ENCODE measurements at places on chromosomes 13 and 19.

- H3K4me1 ChIP-seq: no peaks in the 10 kb centered on the region
- peaks cover 3% of the 10 kb centered on the region for H3K27me3 ChIP-seq
- no peaks in the 10 kb centered on the region for H3K36me3 ChIP-seq
- no peak overlapping the region for H3K4me3 ChIP-seq
These were observed 265.0 kb downstream of the PCDH9 start for GRCh38 chr13:66965181-66965580.

DNA sequence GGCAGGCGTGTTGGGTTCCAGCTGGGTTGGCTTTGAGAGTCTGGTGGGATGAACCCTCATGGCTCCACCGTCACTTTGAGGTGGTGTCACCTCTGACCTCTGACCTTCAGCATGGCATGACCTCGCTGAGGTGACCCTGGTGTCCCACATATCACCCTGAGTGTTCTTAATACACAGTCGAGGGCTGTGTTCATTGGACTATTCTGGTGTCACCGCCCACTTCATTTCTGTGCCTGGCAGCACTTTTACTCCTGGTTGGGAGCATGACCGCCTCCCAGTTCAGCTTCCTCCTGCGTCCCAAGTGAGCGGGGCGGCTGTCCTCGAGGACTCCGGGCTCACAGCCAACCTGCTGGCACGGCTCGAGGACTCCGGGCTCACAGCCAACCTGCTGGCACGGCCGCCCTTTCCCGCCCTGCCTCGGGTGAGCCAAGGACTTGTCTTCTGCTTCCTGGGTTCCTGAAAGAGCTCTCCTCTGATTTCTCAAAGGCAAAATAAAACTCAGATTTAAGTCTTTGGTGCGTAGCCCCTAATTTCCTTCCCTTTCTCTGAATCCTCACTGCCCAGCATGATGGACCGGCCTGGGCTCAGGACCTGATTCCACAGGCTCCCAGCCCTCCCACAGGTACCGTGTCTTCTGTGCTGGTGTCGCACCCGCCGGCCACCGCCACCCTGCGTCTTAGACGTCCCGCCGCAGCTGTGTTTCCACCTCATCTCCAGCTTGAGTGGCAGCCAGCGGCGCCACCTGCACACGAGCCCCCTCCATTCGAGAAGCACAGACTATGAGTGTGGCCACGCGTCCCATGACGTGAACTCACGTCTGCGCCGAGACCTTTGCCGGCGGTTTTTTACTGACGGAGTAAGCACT lies 10.4 kb downstream of the ATP4B start:
- H3K27me3 ChIP-seq: no peaks in the 10 kb centered on the region
- H3K4me3 ChIP-seq: no peak overlapping the region
- DNase-seq: peak; percentile 26
- H3K4me1 ChIP-seq: peaks cover 16% of the 10 kb centered on the region
- H3K36me3 ChIP-seq: peaks cover 7% of the 10 kb centered on the region

- H3K4me3 ChIP-seq: no peak overlapping the region
- H3K27me3 ChIP-seq: no peaks in the 10 kb centered on the region
- DNase-seq: no peak
- H3K36me3 ChIP-seq: peaks cover 11% of the 10 kb centered on the region
- H3K27ac ChIP-seq: no peak overlapping the region
These were observed 42.5 kb downstream of the N4BP2L1 start for GRCh38 chr13:32385410-32385809.

DNA sequence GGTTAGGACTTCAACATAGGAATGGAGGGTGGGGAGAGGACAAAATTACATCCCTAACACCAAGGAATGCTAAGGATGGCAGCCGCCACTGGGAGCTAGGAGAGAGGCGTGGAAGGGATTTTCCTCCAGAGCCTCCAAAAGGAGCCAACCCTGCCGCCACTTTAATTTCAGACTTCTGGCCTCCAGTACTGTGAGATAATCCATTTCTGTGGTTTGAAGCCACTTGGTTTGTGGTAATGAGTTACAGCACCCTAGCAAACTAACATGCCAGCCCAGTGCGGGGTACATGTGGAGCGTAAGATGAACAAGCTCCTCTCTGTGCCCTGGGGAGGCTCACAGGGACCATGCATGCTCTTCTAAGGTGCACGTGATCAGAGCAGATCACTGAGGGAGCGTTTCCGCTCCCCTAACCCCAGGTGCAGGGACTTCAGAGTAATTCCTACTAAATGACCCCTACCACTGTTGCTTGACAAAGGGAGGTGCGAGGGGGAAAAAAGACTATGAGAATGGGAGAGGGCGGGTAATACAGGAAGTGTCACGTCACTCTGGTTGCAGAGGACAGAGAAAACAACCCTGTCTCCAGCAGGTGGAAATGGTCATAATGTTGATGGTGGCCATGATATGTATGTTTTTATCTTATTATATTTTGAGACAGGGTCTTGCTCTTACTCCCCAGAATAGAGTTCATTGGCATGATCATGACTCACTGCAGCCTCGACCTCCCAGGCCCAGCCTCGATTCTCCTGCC lies 12.0 kb downstream of the FPR1 start:
- peaks cover 3% of the 10 kb centered on the region for H3K4me1 ChIP-seq
- no peak for DNase-seq
- H3K27ac ChIP-seq: no peak overlapping the region
- H3K36me3 ChIP-seq: no peaks in the 10 kb centered on the region

- DNase-seq: no peak
- peaks cover 5% of the 10 kb centered on the region for H3K4me1 ChIP-seq
- H3K4me3 ChIP-seq: no peak overlapping the region
- no peak overlapping the region for H3K27ac ChIP-seq
These were observed 60.0 kb downstream of the VWA8 start for GRCh38 chr13:41900918-41901317.

GRCh38 chr13:48500652-48501197 lies 32.2 kb downstream of the RCBTB2 start:
- H3K4me3 ChIP-seq: no peak overlapping the region
- peak overlapping the region; percentile 8 for H3K27ac ChIP-seq
- peaks cover 45% of the 10 kb centered on the region for H3K36me3 ChIP-seq
- peaks cover 69% of the 10 kb centered on the region for H3K4me1 ChIP-seq
- no peak for DNase-seq
- H3K27me3 ChIP-seq: no peaks in the 10 kb centered on the region

GRCh38 chr13:110506396-110506795 lies 55.1 kb downstream of the RAB20 start:
- H3K27me3 ChIP-seq: peaks cover 3% of the 10 kb centered on the region
- no peaks in the 10 kb centered on the region for H3K4me1 ChIP-seq
- H3K27ac ChIP-seq: no peak overlapping the region
- H3K4me3 ChIP-seq: no peak overlapping the region
- DNase-seq: no peak

DNA sequence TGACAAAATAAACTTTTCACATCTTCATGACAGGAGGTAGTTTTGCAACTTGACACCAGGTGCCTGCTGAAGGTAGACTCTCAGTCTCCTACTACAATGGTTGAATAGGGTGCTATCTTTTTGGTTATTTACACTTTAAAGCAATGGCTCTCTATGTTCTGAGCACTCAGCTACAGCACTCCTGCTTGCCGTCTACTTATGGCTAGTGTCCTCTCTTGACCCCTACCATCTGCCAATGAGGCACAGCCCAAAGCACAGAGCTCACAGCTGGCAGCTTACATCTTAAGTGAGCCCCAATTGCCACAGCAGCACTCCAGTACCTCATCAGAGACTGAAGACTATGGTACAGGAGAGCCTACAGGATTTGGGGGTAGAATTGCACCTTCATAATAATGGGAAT lies 11.4 kb downstream of the ZNF708 start:
- peaks cover 8% of the 10 kb centered on the region for H3K4me1 ChIP-seq
- no peak overlapping the region for H3K27ac ChIP-seq
- H3K4me3 ChIP-seq: no peak overlapping the region
- peaks cover 75% of the 10 kb centered on the region for H3K36me3 ChIP-seq
- DNase-seq: no peak

GRCh38 chr19:41265395-41266153 lies 1.4 kb downstream of the HNRNPUL1 start:
- peaks cover 35% of the 10 kb centered on the region for H3K4me1 ChIP-seq
- H3K4me3 ChIP-seq: peak overlapping the region; percentile 92
- peaks cover 20% of the 10 kb centered on the region for H3K36me3 ChIP-seq

DNA sequence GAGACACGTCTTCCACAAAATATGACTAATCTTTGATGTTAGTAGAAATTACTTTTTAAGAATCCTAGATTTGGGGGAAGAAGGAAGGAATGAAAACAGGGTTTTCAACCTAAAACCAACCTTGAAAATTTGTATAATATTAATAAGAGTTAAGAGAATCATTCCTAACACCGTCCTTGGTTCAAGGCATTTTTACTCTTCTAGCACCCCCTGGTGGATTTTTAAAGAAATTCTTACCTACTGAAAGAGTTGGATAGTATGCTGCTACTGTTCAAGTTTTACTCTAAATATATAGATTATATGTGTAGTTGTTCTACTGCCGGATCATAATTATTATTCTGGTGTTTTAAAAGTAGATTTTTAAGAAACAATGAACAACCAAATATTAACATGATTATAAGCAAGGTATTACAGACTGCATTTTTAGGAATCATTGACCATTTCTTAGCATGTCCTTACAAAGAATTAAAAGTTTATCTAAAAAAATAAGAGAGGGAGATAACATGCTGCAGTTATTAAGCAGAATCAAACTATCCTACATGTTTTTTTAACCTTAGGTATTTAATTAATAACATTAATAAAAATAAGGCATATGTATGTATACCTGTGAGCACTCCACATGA lies 7.4 kb upstream of the SLITRK6 start:
- H3K4me1 ChIP-seq: no peaks in the 10 kb centered on the region
- DNase-seq: no peak
- no peaks in the 10 kb centered on the region for H3K27me3 ChIP-seq

DNA sequence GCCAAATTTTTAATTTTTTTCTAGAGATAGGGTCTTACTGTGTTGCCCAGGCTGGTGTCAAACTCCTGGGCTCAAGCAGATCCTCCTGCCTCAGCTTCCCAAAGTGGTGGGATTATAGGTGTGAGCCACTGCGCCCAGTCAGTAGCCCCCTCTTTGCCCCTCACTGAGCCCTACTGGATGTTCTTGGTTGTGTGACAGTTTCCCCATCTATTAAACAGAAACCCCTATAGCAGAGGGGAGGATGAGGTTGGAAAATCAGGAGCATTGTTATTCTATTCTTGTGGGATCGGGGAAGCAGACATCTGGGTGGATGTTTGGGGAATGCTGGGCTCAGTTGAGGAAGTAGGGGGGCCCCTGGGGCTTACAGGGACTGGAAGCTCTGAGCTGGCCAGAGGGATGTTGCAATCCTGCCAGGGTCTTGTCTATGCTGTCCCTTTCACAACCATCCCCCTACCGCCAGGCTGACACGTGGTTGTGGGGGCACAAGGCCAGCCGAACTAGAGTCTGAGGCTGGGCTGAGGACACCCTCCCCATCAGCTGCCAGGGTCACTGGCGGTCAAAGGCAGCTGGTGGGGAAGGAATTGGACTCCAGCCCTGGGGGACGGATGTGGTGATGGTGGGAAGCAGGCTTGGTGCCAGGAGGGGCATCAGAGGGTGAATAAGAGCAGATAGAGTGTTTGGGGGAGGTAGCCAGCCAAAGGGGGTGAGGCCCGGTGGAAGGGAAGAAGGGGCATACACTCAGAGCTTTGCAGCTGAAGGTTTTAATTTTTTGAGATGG lies 10.9 kb downstream of the APOC1 start:
- H3K36me3 ChIP-seq: no peaks in the 10 kb centered on the region
- peaks cover 3% of the 10 kb centered on the region for H3K4me1 ChIP-seq
- no peak overlapping the region for H3K27ac ChIP-seq
- H3K4me3 ChIP-seq: no peak overlapping the region

DNA sequence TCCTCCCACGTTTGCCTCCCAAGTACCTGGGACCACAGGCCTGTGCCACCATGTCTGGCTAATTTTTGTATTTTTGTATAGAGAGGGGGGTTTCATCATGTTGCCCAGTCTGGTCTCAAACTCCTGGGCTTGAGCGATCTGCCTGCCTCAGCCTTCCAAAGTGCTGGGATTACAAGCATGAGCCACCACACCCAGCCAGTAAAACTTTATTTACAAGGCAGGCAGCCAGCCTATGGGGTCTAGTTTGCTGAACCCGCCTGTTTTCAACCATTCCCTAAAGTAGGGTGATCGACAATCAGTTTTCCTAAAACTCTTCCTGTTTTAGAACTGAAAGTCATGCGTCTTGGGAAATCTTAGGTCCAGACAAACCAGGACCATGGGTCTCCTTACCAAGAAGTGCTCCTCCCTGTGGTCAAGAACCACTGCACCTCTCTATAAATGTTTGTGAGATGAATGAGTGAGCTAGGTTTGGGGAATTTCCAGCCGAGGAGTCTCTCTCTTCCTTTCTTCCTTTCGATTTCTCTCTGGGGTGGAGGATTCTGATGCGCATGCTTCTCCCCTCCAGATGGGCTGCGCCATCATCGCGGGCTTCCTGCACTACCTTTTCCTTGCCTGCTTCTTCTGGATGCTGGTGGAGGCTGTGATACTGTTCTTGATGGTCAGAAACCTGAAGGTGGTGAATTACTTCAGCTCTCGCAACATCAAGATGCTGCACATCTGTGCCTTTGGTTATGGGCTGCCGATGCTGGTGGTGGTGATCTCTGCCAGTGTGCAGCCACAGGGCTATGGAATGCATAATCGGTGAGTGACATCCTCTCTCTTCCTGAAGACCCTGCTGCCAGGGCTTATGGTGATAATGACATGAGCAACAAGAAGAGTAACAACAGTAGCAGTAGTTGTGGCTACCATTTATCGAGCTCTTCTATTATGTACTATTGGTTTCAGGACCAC lies 38.7 kb downstream of the ADGRE1 start:
- no peak overlapping the region for H3K27ac ChIP-seq
- no peaks in the 10 kb centered on the region for H3K27me3 ChIP-seq
- H3K4me3 ChIP-seq: no peak overlapping the region
- DNase-seq: no peak

GRCh38 chr13:80074811-80075210 lies 266.1 kb downstream of the SPRY2 start:
- no peaks in the 10 kb centered on the region for H3K36me3 ChIP-seq
- H3K4me1 ChIP-seq: no peaks in the 10 kb centered on the region
- no peak overlapping the region for H3K27ac ChIP-seq
- DNase-seq: no peak

DNA sequence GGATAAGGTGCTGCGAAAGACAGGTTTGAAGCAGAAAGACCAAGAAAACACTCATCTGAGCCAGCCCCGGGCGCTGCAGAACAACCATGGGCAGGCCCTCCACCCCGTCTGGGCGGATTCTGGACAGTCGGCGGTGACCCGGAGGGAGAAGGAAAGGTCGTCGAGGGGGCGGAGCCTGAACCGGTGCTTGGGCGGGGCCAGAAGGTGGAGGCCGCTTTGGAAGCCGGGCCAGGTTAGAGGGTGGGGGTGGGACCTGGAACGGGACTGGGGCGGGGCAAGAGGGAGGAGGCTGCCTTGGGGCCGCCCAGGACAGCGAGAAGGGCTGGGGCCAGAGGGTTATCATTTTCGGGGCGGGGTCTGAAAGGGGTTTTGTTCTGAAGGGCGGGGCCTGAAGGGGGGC lies 5.0 kb upstream of the ZNF765 start:
- peaks cover 38% of the 10 kb centered on the region for H3K36me3 ChIP-seq
- peaks cover 4% of the 10 kb centered on the region for H3K4me1 ChIP-seq
- H3K27ac ChIP-seq: no peak overlapping the region
- DNase-seq: no peak
- no peak overlapping the region for H3K4me3 ChIP-seq

- no peaks in the 10 kb centered on the region for H3K36me3 ChIP-seq
- H3K4me1 ChIP-seq: peaks cover 15% of the 10 kb centered on the region
- H3K27me3 ChIP-seq: no peaks in the 10 kb centered on the region
- H3K27ac ChIP-seq: peak overlapping the region; percentile 30
- no peak overlapping the region for H3K4me3 ChIP-seq
- DNase-seq: no peak
These were observed 1.9 kb upstream of the RABAC1 start for GRCh38 chr19:41960973-41961372.
